ENCODE measurements at places on chromosomes 16 and 17. TPM values are rescaled to one million over a fixed set of nuclear protein-coding genes. Genes with fewer than 3 reads are reported as not detected.

Gene FBRS
- 40.6 TPM for total RNA-seq

Gene CCL4
- total RNA-seq = 0.15 TPM

Gene SF3B3
- 126 TPM for total RNA-seq

Gene TMC7
- total RNA-seq = 9.1 TPM

Gene C17orf67
- total RNA-seq = 1.5 TPM

Gene ZP2
- not detected for total RNA-seq

Gene TBC1D26
- not detected for total RNA-seq

Gene KRTAP1-5
- not detected for total RNA-seq

Gene HBQ1
- total RNA-seq = 6.6 TPM

Gene NPIPB6
- 1.9 TPM for total RNA-seq

Gene HSDL1
- 18.8 TPM for total RNA-seq

Gene SPSB3
- 21.1 TPM for total RNA-seq

Gene CHRNE
- total RNA-seq = not detected

Gene TPPP3
- total RNA-seq = 14.2 TPM

Gene CEP295NL
- 0.48 TPM for total RNA-seq

Gene TMEM114
- not detected for total RNA-seq

Gene MLKL
- 42.6 TPM for total RNA-seq

Gene TENT4B
- 10.0 TPM for total RNA-seq

Gene SLC5A2
- total RNA-seq = 0.24 TPM

Gene SPATA22
- total RNA-seq = not detected

Gene SMIM5
- total RNA-seq = 0.80 TPM

Gene GFAP
- total RNA-seq = 0.98 TPM

Gene SLC7A6OS
- total RNA-seq = 12.5 TPM

Gene TM4SF5
- total RNA-seq = 0.54 TPM

Gene TP53TG3B
- not detected for total RNA-seq

Gene CSF3
- total RNA-seq = 0.42 TPM

Gene BOLA2B
- total RNA-seq = 196 TPM

Gene LITAFD
- not detected for total RNA-seq

Gene DRC3
- 1.4 TPM for total RNA-seq

Gene ASPA
- not detected for total RNA-seq
